ENCODE measurements at places on chromosomes 1 and 21.
A peak's percentile ranks its signal among the peaks of the same experiment; 100 is the strongest.

DNA sequence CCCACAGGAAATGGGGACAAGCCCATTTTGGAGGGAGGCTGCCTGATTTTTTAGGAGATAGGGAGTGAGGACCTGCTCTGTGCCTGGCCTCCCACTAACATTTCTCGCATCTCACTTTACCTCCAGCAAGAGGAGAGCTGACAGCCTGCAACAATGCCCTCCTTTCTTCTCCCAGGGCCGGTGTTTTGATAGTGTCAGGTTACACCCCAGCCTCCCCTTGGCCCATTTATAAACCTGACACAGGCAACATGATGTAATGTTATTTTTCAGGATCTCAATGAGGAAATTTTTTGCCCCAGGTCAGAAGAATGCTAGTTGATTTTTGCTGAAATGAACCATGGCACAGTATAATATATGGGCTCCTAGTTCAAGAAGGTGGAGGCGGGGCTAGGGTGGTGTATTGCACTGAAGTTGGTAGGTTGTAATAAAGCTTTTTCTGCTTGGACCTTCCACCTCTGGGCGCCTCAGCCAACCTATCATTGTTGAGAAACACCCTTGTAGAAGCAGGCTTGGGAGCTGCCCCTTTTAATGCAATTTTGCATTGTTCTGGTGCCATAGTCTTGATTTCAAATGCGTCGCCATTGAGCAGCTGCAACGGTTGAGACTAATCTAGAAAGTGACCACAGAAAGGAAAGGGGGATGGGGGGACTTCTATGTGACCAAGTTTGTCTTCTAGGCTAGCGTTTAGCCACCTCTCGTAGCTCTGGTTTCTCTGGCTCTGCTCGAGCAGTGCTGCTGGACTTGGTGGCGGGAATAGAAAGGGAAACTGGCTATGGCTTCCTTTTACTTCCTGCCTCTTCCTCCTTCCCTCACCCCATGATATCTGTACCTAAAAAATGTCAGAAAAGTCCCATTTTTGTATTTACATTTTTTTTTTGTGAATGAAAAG, 53.0 kb downstream of the PBX1 start:
- DNase-seq, result peak; percentile 85

GRCh38 chr1:1891349-1892078, 627 bp upstream of the GNB1 start:
- DNase-seq, result peak; percentile 72

GRCh38 chr1:91913018-91913417, 27.1 kb upstream of the TGFBR3 start:
- no peak for DNase-seq

- DNase-seq, result no peak
These were observed 28.6 kb downstream of the NTMT2 start for GRCh38 chr1:170174395-170174794.

DNA sequence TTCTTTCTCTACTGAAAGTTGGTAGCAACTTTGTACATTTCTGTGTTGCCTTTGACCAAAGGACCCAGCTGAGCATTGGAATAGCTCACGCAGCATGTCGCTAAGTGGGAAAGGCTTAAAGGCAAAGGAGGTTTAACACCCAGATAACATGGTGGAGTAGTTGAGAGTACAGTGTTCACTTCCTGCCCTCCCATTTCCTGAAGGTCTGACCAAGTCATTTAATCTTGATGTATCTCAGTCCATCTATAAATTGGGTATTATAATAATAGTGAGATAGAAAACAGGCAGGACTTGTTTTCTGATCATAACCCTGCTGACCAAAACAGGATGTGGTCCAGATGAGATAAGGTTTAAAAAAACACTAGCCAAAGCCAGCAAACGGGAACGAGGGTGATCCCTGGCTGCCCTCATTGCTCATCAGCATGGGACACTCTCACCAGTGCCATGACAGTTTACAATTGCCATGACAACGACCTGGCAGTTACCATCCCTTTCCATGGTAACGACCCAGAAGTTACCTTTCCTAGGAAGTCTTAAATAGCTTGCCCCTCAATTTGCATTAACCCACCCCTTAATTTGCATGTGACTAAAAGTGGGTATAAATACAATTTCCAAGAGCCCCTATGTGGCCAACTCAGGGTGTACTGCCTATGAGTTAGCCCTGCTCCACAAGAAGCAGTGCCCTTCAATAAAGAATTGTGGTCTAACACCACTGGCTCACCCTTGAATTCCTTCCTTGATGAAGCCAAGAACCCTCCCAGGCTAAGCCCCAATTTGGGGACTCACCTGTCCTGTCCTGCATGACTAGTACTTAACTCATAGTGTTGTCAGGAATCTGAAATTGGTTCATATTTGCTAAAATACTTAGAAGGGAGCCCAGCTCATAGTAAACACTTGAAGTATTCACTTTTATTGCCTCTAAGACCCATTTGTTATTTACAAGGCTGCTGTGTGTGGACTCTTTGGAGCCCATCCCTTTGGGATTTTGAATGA, 28.4 kb upstream of the FHAD1 start:
- peak; percentile 83 for DNase-seq

GRCh38 chr1:18921516-18922251, 19.3 kb upstream of the ALDH4A1 start:
- DNase-seq, result no peak

GRCh38 chr1:111442457-111442856, 6.6 kb downstream of the WDR77 start:
- DNase-seq, result no peak

GRCh38 chr1:151401125-151401788, 1.9 kb downstream of the PSMB4 start:
- peak; percentile 41 for DNase-seq

DNA sequence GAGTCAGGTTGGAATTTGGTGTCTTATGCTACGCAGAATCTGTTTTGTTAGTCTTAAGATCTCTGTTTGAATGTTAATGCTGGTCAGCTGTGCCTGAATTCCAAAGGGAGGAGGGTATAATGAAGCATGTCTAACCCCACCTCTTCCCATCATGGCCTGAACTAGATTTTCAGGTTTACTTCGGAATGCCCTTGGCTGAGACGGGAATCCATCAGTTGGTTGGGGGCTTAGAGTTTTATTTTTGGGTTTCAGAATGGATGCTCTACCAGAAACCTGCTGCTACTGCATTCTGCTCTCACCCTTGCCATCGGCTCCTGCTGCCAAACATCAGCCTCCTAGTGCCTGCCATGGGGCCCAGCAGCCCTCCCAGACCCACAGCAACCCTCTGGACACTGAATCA, 24.1 kb upstream of the ETV3 start:
- no peak for DNase-seq

- DNase-seq, result peak; percentile 85
These were observed 15.7 kb downstream of the S100A16 start for GRCh38 chr1:153597206-153597605.

DNA sequence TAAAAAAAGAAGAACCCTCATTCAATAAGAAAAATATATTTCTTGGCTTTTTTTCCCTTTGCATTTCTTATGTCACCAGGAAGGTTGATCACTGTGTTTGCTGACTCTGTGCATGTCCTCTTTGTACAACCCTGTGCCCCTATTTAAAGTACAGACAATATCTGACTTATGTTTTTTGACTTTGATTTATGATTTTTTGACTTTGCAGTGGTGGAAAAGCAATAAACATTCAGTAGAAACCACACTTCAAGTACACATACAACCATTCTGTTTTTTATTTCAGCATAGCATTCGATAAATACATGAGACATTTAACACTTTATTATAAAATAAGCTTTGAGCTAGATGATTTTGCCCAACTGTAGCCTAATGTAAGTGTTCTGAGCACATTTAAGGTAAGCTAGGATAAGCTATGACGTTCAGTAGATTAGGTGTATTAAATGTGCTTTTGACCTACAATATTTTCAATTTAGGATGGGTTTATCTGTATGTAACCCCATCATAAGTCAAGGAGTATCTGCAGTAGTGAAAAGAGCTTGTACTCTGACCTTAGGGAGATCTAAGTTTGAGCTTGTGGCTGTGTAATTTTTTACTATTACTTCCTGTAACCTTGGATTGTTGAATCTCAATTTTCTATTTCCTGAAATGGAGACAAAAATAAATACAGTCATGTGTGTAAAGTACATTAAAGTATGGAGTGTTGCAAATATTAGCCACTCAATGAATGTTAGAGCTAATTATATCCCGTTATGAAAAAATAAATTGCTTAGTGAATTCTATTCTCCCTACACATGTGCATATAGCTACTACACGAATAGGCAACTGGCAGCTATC, 1.2 kb downstream of the RNASEL start:
- no peak for DNase-seq

- DNase-seq, result no peak
These were observed 5.6 kb downstream of the BTBD8 start for GRCh38 chr1:92085727-92086126.

DNA sequence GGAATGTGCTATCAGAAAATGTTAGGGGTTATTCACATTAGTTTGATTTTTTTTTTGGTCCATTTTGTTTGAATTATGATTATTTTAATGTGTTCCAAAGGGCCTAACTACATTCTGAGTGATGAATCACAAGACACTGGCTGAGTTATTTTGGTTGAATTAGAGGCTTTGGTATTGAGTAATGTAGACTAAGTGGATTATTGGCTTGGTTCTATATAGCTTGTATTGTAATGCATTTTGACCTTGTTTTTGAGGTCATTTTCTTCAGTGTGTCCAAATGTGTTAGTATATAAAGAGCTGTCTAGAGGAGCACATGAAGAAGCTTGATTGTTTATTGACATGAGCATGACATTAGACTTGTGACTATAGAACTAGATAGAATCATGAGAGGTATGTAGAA, 3.4 kb downstream of the ZNF326 start:
- no peak for DNase-seq

- DNase-seq, result no peak
These were observed 1.5 kb upstream of the CRABP2 start for GRCh38 chr1:156706657-156707416.

DNA sequence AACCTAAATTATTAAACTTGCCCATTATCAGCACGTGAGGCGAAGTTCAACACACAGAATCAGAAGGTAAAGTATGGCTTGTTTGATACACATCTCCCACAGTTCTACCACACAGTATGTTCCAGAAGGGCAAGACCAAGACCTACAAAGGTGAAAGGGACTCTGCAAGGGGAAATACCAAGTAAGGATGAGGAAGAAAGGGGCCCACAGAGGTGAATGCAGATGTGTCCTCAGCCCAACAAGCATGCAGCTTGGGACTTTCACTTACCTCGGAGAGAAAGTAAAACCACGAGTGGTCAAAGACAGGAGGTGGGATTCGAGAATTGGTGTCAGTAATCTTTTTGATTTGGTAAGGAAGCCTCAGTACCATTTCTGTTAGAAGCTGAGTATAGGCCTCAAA, 85.8 kb downstream of the UBR4 start:
- DNase-seq, result no peak

- no peak for DNase-seq
These were observed 5.5 kb downstream of the TNFRSF1B start for GRCh38 chr1:12172042-12172851.

DNA sequence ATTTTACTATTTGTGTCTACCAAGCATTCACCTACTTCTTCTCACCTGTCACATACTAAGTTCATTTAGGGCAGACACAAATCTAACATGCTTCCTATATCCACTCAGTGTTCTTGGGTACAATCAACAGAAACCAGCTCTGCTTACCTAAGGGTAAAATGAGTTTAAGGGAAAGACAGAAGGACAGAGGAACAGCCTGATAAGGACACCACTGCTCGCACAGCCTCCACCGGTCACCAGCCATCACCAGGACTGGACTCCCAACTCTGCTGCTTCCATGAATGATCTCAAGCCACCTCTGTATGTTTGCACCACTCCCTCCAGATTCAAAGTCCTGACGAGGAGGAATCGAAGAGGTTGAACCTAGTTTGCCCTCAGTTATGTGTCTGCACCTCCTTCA, 72.4 kb downstream of the JAK1 start:
- no peak for DNase-seq

DNA sequence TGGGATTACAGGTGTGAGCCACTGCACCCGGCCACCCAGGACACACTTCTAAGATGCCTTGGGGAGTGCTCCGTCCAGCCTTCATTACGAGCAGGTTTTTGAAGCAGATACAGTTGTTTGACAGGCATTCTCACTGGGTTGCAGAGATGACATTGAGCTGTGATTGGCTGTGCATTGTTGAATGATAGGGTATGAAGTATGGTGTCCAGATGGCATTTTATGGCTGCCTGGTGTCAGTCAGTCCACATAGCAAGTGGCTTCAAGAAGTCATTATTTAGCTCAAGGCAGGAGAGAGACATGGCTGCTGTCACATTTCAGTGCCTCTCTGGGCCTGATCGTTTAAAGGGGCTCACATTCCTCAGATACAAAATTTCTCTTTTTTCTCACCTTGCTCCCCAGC, 14.8 kb upstream of the PADI2 start:
- DNase-seq, result no peak

GRCh38 chr1:174990382-174990999, 9.3 kb upstream of the CACYBP start:
- DNase-seq, result peak; percentile 55

DNA sequence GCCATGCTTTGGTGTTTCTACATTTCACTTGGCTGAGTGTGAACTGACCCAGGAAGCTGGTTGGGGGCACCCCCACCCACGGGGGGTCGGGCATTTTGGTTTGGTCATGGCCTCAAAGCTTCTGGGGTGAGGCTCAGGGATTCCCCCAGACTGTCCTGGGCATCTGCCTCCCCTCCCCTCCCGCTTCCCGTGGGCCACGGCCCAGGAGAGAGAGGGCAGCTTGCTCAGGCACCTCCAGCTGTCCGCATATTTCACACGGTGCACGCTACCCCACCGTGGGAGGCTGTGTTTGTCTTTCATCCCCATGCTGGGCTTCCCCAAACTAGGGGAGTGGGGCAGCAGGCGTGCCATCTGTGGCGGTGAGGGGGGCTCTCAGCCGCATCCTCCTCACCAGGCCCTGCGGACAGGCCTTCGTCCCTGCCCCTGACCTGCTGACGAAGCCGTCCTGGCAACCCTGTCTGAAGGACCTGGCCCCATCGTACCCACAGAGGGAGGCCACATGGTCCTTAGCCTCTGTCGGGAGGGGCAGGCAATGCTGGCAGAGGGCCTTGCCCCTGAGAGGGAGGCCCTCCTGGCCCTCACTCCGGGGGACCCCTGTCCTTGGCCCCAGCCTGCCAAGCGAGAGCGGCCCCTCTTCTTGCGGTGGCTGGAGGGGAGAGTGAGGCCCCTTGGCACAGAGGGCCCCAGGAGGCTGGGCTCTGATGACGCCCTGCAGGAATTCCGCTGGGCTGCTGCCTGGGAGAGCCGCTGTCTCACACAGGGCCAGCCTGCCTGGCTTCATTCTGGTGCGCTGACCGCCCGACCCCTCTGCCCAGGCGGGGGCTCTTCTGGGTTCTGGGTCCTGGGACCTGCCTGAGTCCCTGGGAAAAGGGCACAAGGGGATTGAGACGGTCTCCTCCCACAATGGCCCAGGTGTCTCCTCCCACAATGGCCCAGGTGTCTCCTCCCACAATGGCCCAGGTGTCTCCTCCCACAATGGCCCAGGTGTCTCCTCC, 22.1 kb downstream of the TP73 start:
- peak; percentile 58 for DNase-seq

Measured in kidney tubule cell (primary cell).